ENCODE measurements at places on chromosomes 2 and 18.
A peak's percentile ranks its signal among the peaks of the same experiment; 100 is the strongest.

DNA sequence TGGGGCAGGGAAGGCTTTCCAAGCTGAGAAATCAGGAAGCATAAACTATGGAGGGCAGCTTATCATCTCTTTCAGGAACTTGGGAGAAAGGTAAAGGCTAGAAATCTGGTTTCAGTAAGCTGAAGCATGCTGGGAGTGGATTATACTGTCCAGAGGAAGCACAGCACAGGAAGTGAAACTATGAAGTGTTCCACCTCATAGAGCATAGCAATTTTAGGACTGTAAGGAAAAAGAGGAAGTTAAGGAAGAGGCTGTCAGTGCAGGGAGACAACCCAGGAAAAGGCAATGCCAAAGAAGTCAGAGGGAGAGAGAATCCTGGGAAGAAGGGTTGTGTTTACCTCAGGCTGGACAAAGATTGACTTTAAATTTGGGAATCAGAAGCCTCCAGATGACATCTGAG is 51.9 kb downstream of the EFEMP1 start:
- DNase-seq: no peak

GRCh38 chr2:215728504-215729065 is 284.8 kb downstream of the MREG start:
- DNase-seq: no peak

DNA sequence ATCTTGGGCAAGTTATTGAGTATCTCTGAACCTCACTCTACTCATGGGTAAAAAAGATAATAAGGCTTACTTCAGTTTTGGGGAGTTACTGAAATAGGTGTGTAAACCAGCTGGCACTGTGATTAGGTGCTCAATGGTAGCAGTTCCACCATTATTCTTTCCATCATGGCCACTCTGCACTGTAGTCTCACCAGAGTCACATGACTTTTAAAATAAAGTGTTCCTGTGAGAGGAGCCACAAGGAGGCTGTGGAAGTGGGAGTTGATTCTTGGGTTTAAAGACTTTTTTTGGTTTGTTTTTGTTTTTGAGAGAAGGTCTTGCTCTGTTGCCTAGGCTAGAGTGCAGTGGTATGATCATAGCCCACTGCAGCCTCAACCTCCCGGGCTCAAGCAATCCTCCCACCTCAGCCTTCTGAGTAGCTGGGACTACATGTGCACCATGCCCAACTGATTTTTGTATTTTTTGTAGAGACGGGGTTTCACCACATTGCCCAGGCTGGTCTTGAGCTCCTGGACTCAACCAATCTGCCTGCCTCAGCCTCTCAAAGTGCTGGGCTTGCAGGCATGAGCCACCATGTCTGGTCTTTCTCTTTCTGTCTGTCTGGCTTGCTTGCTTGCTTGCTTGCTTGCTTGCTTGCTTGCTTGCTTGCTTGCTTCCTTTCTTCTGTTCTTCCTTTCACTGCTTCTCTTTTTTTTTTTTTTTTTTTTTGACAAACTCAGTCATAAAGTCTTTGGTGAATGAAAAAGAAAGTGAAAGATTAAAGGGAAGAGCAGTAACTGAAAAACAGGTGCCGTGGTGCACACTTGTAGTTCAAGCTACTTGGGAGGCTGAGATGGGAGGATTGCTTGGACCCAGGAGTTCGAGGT is 21.2 kb upstream of the ACVR1 start:
- no peak for DNase-seq

DNA sequence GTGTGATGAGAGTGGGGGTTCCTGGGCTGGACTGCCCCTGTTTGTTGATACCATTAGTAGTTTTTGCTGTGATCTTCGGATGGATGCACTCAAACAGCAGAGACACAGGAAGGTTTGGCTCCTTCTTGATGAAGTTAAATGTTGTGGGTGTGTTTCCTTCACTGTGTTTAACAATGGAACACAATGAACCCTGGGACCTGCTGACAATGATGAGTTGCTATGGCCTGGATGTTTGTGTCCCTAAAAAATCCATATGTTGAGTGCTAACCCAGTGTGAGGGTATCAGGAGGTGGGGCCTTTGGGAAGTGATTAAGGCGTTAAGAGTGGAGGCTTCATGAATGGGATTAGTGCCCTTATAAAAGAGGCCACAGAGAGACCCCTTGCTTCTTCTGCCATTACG is 237.4 kb upstream of the HS6ST1 start:
- DNase-seq: no peak

DNA sequence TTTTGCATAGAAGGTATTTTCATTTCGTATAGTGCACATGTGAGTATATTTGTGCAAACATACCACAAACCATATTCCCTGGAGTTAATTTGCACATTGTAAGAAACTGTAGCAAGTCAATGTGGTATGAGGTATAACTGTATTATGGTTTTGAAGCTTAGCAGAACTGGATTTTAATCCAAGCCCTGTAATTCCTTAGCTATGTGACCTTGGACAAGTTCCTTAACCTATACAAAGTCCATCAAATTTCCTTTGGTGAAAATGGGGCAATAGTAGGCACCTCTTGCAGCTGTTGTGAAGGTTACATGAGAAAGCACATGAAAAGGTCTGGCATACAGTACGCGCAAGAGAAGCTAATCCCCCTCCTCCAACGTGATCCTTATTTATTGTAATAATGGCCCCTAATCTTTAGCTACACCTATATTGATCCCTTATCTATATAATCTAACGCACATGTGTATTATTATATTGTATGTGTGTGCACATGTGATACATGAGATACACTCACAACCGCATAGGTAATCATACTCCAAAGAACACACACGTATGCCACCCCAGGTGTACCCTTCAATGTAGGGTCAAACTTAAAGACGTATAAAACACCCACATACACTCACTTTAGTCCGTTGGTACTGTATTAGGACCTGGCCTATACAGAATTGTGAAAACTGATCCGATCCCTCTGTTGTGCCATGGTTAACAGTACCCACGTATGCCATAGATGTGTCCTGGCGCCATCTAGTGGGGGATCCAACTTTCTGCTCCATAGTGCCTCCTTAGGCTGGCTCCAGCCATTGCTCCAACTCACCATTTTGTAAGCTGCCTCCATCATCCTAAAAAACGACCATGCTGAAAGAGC is 402.9 kb upstream of the SLC14A2 start:
- peak; percentile 34 for DNase-seq

DNA sequence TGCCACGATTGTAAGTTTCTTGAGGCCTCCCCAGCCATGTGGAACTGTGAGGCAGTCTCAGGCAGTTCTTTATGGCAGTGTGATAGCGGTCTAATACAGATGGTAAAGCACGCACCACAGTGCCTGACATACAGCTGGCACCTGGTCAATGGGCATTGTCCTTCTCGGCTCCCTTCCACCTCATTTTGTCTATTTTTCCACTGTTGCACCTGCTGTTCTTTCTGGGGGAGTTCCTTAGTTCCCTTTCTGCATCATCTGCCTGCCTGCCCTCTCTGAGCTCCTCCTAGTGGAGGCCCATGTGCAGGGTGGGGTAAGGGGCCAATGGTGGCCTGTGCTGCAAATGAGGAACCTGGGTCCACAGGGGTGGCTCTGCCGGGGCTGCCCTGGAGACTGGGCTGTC is 157.6 kb downstream of the LPIN1 start:
- no peak for DNase-seq

GRCh38 chr2:214674278-214674677 is 135.2 kb downstream of the BARD1 start:
- no peak for DNase-seq

DNA sequence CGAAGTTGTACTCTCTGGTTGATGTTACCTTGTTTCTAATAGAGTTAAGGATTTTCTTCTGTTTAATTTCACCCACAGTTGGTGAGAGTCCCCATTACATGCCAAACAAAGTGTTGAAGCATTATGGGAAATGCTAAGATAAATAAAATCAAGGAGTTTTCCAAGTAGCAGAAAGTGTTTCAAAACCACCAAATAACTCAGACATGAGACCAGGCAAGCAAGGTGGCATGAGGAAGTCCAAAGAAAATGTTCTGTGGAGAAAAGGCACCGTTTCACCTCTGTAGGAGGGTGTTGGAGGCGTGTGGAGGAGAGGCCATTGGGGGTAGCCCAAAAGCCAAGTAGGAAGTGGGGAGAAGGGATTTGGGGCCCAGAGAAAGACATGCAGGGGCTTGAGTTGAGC is 8.7 kb downstream of the CFAP221 start:
- no peak for DNase-seq

DNA sequence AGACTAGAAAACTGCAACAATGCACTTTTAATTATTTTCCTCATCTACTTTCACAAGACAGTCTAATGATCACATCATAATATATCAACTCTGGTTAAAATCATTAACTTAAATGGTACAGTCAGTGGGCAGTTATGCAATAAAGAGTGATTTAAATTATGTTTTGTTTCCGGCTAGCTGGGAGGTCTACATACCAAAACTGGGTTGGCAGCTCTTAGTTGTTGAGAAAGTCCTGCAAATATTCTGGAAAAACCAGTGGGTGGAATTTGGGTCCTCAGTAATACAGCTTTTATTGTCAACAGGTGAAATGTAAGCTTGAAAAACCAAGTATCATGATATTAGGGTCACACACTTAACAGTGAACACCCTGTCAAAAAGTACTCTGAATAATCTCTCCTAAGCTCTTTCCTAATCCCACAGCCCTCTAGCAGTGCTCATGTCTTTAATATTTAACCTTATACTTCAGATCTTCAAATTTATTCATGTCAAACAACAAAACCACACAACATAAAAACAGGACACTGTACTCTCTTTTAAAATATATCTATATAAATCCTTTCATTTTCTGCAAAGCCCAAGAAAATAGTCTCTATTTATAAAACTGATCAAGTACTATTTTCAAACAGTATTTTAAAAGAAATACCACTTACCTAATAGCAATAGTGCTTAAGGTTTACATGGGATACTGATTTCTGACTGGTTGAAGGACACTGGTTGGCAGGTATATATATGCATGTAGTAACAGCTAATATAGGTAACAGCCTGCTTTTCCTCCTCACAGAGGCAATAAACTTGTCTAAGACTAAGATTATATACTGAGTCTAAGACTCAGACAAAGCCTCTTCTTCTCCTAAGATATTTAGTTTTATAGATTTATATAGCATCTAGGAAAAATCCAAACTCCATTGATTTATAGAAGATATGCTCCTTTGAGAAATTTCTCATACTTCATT is 103.8 kb downstream of the GAREM1 start:
- DNase-seq: no peak

- no peak for DNase-seq
Measured at GRCh38 chr18:21453511-21453901, 147.0 kb downstream of the ESCO1 start.
